ENCODE measurements at places on chromosomes 4 and X. TPM values are rescaled to one million over a fixed set of nuclear protein-coding genes. Genes with fewer than 3 reads are reported as not detected.

STATH gene
- not detected for total RNA-seq

PRSS12 gene
- total RNA-seq, result 1.0 TPM

AWAT2 gene
- not detected for total RNA-seq

GRCh38 chr4:3340038-3340699, 47.3 kb downstream of the RGS12 start:
- no peak for DNase-seq

KCNIP4 gene
- total RNA-seq, result 0.80 TPM

- no peak for DNase-seq
Observed at GRCh38 chr4:133592591-133592990, 443.5 kb downstream of the PCDH10 start.

HMGN5 gene
- 3.0 TPM for total RNA-seq

- no peak for DNase-seq
Observed at GRCh38 chr4:139647184-139647583, 18.4 kb upstream of the MGST2 start.

DNA sequence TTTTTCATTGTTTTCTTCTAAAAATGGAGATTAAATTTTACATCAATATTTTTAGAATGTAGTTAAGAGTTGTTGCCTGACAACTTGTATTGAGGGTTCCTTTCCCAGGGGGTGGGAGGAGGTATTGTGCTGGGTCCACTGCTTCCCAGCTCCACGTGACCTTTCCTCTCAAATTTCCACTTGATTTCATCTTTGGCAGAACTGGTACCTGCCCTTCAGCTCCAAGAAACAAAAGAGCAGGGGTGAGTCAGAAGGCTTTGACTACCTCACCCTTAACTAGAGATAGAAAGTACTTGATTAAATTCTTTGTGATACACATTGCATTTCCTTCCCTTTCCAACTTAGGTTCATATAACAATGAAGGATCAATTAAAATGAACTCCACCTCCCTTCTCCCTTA, 19.7 kb downstream of the TRIM2 start:
- no peak for DNase-seq

GRCh38 chr4:153438916-153439756, 27.0 kb upstream of the TMEM131L start:
- DNase-seq, result no peak

DNA sequence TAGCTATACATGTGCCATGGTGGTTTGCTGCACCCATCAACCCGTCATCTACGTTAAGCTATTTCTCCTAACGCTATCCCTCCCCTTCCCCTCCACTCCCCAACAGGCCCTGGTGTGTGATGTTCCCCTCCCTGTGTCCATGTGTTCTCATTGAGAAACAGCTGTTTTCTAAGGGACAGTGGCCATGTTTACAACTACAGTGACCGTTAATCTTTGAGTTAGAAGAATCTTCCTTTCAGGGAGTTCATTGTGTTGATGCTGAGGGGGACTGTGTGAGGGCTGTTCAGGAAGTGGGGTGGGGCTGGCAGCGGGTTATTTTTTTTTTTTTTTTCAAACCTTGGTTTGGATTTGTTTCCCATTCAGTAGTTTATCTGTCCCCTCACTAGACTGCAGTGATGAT, 179.9 kb downstream of the NHS start:
- no peak for DNase-seq

All from epithelial cell of proximal tubule (primary cell).